ENCODE measurements at places on chromosomes 5 and 9.

- no peak for DNase-seq
Observed at GRCh38 chr9:20790721-20791120, 106.7 kb downstream of the FOCAD start.

GRCh38 chr5:19940192-19940591, 47.8 kb downstream of the CDH18 start:
- no peak for DNase-seq

- no peak for DNase-seq
Observed at GRCh38 chr9:129381481-129381957, 203.5 kb upstream of the IER5L start.

DNA sequence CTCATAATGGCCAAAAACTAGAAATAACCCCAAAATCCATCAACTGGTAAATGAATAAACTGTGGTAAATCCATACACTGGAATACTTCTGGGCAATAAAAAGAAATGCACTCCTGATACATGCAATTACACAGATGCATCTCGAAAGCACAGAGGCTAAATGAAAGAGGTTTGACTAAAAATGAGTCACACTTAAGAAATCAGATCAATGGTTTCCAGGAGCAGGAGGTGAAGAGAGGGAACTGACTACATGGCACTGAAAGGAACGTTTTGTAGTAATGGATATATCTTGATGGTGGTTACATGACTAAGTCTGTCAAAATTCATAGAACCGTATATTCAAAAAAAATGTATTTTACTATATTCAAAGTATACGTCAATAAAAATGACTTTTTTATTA, 42.4 kb downstream of the STRBP start:
- no peak for DNase-seq

GRCh38 chr5:67268231-67269021, 71.8 kb upstream of the CD180 start:
- DNase-seq: peak; percentile 88

GRCh38 chr5:6750142-6750840, 37.1 kb downstream of the TENT4A start:
- DNase-seq: no peak

- no peak for DNase-seq
Observed at GRCh38 chr5:127963931-127964330, 119.6 kb upstream of the SLC12A2 start.

DNA sequence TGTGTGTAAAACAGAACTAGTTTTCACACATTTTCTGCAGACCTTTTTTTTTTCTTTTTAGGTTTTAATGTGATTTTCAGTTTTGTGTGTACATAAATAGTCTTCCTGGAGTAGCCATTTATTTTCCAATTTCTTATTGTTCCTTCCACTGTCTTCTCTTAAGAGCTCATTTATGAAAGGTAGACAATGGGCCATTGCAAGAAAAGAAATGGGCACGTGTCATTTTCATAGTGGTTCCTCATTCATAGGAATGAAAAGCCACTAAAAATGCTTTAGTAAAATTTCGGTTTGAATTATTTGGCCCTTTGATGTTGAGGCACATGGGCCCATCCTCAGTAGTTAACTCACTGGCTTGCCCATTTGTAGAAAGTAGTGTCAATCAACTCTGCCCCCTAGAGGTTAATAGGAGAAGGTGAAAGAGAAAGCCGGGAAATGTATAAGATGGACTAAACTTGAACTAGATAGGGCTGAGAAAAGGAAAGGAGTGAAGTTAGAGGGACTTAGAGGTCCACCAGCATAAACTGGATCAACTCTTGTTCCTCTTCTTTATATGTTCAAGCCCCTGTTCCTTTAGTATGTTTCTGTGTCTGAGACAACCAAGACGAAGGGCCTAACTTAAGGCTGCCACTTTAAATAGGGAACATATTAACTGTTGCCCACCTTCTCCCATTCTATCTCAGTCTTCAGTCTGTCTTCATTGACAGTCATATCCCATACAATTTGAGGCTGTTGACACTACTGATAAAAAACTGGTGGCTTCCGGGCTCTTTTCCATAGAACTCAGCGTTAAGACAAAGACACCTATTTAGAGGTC, 72.6 kb downstream of the SMARCA2 start:
- DNase-seq: no peak

GRCh38 chr5:73921741-73922140, 295.7 kb downstream of the ARHGEF28 start:
- DNase-seq: no peak

- DNase-seq: no peak
Observed at GRCh38 chr5:121100931-121101330, 636.8 kb downstream of the PRR16 start.

GRCh38 chr9:93094658-93095204, 1.3 kb upstream of the CARD19 start:
- DNase-seq: no peak

DNA sequence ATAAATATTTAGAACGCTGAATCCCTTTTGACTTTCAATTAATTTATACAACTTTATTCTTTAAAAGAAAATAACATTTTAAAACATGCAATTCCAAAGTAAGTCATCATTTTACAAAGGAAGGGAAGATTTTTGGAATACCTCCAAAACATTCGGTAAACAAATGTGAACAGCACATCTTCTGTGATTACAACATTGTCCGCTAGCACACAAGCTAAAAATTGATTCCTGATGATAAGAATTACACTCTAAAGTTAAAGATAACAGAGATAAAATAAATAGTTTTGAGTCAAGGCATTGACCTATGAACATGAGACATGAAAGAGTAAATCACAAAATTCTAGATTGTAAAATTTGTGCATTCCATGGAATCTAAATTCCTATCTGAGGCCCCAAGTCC, 56.2 kb upstream of the TRAF1 start:
- no peak for DNase-seq

DNA sequence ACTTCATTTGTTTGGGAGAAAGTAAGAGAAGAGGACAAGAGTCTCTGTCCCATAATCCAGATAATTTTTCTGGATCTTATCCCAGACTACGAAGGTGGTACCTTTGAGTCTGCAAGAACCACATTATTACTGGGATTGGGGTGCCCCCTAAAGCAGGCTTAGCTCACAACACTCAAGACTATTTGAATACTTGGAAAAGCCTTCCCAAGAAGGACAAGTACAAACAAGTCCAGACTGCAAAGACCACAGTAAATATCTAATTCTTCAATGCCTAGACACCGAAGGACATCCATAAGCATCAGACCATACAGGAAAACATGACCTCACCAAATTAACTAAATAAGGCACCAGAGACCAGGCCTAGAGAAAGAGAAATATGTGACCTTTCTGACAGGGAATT, 40.2 kb upstream of the TMED7 start:
- DNase-seq: no peak

DNA sequence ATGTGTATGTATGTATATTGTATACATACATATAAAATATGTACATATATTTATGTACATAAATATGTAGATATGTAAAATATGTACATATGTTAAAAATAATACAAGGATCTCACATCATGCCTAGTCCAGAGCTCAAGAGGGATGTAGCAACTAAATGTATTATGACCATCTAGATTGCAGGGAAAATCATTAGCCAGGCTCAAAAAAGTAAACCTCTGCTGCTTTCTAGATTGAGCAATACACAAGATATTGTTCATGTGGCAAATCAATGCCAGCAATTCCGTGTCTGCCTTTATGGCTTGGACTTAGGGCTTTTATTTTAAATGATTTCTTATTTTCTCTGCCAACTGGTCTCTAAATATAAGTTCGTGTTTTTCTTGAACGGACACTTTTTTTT, 65.2 kb downstream of the RAI14 start:
- no peak for DNase-seq

GRCh38 chr5:155140646-155141045, 127.1 kb downstream of the KIF4B start:
- DNase-seq: no peak

DNA sequence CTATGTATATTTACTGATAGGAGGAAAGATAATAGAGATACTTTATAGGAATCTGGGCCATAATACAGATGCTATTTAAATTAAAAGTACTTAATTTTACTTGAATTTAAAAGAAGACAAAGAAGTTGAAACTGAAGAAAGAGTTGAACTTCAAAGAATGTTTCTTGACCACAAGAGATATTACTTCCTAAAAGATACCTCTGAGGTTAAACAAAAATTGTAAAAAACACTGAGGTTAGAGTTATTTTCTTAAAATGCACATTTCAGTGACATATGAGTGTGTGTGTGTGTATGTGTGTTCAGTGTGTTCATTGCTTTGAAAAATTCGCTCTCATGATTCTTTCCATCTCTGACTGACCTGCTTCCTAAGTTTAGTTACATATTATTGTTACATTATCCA, 3.5 kb upstream of the SEPTIN8 start:
- no peak for DNase-seq

- no peak for DNase-seq
Observed at GRCh38 chr9:19975499-19975898, 186.7 kb upstream of the SLC24A2 start.

DNA sequence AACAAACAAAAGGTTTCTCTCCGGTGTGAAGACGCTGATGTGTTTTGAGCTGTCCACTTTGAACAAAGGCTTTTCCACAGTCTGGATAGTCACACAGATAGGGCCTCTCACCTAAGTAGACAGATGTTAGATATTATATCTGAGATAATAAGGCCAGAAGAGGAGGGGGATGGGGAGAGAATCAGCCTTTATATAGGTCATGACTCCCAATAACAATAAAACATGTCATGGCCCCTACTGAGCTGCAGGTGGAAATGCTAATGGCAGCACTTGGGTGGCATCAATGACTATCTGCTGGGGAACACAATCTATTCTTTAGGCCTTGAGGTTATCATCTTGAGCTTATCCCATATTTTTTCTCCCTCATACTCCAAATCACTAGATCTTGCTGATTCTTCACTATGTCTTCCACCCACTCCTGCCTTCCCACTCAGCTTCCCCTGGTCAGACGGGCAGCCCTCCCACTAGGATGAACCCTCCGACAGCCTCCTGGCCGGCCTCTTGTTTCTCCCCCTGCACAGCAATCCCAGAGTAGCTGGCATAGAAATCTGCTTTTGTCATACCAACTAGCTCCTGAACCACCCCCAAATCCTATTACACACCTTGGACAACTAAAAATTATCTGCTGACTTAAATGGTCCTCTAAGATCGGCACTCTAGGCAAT, 11.5 kb upstream of the SLC35D2 start:
- no peak for DNase-seq

GRCh38 chr9:31089549-31090221, 1294.8 kb upstream of the ACO1 start:
- no peak for DNase-seq

DNA sequence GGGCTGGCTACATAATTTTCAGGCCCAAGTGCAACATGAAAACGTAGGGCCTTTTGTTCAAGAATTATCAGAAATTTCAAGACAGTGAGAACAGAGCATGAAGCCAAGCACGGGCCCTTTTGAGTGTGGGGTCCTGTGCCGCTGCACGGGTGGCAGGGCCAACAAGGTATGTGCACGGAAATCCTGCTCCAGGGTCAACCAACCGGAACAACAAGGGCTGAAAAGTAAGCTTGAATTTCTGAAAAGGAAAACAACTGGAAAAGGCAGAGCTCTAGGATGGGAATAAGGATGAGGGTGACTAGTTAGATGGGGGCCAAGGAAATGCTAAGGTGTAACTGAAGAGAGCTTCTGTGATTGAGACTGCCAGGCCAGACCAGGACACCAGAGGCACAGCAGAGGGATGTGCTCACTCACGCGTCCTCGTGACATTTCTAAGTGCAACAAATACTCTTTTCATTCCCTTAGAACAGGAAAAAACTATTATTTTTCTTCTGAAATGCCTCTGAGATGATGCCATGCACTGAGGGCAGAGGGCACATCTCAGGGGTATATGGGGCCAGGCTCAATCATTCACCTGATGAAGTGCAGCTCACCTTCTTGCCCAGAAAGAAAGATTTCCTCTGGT, 80.6 kb upstream of the LRRTM2 start:
- no peak for DNase-seq

DNA sequence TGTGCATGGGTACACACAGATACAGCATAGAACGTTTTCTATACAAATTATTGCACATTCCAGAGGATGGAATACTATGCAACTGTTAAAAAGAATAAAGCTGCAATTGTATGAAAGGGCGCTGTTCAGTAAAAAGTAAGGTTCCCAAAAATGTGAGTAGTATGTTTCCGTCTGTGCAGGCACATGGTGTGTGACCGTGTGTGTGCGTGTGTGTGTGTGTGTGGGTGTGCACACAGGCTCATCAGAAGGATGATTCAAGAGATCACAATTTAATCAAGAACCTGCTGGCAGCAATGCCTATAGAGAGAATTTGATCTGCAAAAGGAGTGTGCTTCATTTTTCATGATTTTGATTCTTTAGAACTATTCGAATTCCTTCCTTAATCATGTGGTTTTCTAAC, 76.3 kb downstream of the SEMA4D start:
- no peak for DNase-seq

- DNase-seq: no peak
Observed at GRCh38 chr5:157924931-157925729, 66.2 kb upstream of the CLINT1 start.

DNA sequence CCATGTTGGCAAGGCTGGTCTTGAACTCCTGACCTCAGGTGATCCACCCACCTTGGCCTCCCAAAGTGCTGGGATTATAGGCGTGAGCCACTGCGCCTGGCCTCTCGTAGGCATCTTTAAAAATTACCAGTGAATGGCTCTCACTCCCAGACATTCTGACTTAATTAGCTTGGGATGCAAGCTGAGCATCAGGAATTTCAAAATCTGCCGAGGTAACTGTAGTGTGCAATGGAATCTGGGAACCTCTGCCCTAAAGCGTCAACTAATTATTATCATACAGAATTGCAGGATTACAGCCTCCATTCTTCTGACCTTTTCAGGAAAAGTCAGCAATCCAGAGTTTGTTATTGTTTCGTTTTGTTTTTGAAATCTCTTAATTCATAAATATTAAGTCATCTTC, 213.4 kb upstream of the DMAC1 start:
- no peak for DNase-seq

GRCh38 chr5:110053205-110053604, 363.5 kb downstream of the MAN2A1 start:
- no peak for DNase-seq

GRCh38 chr9:117434566-117434965, 19.7 kb upstream of the ASTN2 start:
- no peak for DNase-seq

GRCh38 chr5:109676920-109677319, 12.8 kb upstream of the MAN2A1 start:
- no peak for DNase-seq

DNA sequence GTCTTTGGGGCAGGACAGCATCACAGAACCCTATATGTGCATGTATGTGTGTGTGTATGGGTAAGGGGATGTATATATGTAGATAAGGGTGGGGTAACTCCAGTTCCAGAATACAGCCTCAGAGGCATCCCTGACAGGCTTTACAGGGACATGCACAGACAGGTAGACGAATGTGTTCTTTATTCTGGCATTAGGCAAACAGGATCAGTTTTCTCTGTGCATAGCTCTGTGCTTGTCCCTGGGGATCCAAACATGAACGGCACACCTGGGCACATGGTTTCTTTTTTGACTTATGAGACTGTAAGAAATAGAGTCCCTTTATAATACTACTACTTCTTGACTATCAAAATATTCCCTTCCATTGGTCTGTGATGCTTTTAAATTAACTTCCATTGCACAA, 120.6 kb downstream of the TRIO start:
- no peak for DNase-seq

GRCh38 chr9:37437621-37438020, 15.1 kb downstream of the GRHPR start:
- DNase-seq: no peak

- no peak for DNase-seq
Observed at GRCh38 chr9:27248702-27249101, 48.2 kb downstream of the EQTN start.

- DNase-seq: no peak
Observed at GRCh38 chr9:93228030-93228429, 44.1 kb downstream of the WNK2 start.

GRCh38 chr5:175253597-175253996, 190.4 kb downstream of the DRD1 start:
- no peak for DNase-seq

Measured in AG09309 (cell line).